ENCODE measurements at places on chromosomes 12 and 14. TPM values are rescaled to one million over a fixed set of nuclear protein-coding genes. Genes with fewer than 3 reads are reported as not detected.

DNA sequence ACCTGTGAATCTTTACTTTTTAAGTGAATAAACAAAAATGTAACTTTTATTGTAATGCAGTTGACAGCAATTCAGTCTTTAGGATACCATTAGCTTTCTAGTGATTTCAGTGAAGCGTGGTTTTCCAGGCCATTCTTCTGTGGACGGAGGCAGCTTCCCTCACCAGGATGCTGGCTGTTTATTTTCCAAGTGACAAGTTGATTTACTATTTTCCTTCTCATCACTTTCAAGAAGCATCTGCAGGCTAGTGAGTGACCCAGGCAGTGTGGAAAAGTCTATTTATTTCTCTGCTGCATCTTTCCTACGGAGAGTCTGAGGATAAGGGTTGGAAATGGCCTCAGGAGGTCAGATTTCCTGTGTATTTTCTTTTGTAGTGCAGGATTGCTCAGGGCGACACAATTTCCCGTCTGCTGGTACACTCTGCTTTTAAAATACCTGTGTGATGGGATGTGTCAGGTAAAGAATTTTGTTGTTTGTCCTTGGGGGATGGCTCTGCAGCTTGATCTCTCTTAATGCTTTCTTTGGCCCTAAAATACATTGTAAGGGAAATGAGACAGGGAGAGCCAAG lies 467.8 kb downstream of the NRXN3 start:
- DNase-seq, result no peak

GRCh38 chr12:46386877-46387629 lies 14.5 kb upstream of the SLC38A2 start:
- no peak for DNase-seq

GRCh38 chr14:45135156-45135555 lies 574 bp upstream of the FANCM start:
- no peak for DNase-seq

DNA sequence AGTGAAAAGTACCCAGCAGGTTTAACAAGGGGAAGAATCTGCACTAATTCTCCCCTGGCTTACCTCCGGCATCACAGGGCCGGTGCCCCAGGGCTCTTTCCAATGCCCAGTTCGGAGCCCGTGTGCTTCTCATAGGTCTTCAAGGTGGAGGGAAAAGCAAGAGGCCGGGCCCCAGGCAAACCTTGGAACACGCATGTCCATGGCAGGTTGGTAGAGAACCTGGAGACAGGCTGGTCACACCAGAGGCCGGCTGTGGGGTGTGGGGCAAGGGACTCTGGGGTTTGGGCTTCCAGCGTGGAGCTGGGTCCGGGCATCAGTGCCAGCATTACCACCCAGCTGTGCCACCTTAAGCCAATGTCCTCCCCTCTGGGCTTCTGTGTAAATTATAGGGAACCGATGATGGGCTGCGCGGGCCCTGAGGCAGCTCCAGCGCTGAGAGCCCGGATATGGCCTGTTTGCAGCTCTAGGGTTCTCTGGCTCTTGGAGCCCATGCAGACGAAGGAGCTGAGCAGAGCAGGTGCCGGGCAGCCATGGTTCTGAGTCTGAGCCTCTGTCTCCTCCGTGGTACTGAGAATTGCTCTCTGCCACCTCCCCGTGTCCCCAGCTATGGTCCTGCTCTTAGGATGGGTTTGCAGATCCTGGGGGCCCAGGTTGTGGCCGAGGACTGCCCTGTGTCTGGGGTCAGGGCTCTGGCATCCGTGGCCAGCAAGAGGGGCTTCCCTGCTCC lies 197.0 kb upstream of the C14orf180 start:
- DNase-seq, result no peak

GRCh38 chr14:35355981-35356841 lies 48.3 kb downstream of the NFKBIA start:
- DNase-seq, result no peak

GRCh38 chr14:100062590-100062989 lies 2.6 kb upstream of the EVL start:
- DNase-seq, result no peak

DNA sequence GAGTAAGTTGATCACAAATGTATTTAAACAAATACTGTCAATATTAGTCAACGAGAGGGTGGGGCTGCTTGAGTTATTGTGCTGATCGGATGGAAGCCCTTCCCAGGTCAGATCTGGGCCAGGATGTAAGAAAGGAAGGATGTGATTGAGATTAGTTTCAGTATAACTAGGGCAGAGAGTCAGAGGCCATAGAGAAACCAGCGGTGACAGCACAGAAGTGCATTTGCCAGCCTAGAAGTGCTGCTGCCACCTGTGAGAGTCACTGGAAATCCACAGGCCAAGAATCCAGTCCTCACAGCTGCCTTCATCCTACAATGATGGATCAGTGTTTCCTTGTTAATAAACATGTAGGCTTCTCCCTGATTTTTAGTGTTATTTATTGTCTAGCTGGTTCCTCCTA lies 9.8 kb upstream of the FERMT2 start:
- DNase-seq, result no peak

DNA sequence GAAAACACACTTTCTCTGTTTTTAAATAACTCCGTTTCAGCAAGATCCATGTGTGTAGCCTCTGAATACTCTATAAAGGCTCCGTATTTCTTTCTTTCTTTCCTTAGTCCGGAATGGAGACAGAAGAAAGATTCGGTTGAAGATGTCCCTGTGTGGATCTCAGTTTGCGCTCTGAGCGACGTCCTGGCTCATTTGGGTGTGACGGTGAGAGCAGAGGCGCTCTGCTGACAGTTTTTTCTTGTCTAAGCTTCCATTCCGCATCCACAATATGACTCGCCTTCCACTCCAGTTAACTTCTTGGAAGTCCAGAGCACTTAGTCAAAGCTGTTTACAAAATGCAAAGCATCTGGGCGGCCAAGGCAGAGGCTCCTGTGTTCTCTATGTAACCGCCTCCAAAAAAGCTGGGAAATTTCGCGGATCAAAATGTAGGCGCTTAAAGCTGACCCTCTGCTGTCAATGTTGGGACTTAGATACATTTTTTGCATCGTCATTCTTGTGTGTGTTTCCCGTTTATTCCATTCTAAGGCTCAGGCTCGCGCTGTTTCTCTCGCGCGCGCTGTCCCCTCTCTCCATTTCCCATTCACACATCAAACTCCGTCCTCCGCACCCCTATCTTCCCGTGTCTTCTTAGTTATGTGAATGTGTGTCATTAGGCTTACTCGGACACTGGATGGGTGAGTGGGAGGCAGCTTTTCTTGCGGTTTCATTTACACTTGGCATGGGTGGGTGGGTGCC lies 880 bp upstream of the FLRT2 start:
- DNase-seq, result no peak

- DNase-seq, result no peak
Observed at GRCh38 chr12:108914121-108914531, 34.2 kb downstream of the DAO start.

GRCh38 chr12:119448611-119449131 lies 114.1 kb downstream of the CCDC60 start:
- no peak for DNase-seq

DNA sequence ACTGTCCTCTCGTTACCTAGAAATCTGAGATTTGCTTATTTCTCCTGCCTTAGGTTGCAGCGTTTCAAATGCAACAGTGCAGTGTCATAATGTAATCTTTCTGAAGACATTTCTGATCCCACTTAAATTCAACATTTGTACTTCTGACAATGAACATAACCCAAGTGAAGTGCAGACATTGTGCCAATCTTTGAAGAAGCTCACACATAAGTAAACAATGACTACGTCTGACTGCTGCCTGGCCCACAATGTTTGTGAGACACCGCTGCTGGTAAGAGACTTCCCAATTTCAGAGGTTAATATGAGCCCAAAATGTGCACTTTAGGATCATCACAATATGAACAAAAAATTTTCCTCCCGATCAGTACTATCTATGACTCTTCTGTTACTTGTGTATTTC lies 84.6 kb upstream of the BCL2L14 start:
- no peak for DNase-seq

DNA sequence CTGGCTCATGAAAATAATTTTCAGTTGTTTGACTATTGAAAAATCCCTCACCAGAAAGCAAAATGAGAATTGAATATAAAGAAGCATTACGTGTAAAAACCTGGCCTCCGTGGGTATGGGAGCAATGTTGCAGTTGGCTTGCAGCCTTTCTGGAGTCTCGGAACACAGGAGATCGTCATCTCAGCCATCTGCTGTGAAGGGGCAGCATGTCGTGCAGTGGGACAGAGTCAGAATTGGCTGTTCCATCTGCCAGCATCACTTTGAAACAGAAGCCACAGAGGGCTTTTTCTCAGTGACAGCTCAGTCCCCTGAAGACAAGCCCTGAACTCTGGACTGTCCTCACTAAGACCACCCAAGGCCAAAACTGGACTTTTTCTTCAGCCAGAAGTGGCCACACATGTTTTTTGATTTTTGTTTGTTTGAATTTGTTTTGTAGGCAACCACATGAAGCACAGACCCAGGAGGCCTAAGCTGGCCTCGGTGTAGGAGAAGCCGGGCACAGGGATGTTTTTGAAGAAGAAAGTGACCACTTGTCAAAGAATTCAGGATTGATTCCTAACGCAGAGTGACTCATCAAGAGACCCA lies 170.8 kb upstream of the DYRK2 start:
- no peak for DNase-seq

DNA sequence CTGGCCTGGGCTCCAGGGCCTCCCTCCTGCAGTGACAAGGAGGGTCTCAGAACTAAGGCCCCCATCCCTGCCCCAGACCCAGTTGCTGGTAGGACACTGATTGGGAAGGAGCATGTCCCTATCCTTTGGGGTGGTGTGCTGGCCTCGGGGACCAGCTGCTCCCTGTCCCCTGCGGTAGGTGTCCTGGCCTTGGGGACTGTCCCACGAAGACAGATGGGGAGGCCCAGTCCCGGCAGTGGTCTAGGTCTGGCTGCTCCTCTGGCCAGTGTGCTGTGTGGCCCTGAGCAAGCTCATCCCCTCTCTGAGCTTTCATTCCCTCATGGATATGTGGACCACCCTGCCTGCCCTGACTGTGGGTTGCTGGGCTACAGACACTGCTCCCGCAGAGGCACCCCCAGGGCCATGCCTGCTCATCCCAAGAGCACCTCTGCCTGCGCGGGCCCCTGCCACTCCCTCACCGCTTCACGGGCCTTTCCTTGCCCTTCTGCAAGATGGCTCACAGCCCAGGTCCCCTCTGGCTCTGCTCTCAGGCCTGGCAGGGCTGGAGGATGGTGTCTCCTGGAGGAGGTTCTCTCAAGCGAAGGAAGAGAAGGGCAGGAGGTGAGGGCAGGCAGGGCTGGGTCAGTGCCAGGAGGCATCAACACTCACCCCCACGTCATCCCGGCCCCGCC lies 12.5 kb downstream of the AHNAK2 start:
- DNase-seq, result no peak

DNA sequence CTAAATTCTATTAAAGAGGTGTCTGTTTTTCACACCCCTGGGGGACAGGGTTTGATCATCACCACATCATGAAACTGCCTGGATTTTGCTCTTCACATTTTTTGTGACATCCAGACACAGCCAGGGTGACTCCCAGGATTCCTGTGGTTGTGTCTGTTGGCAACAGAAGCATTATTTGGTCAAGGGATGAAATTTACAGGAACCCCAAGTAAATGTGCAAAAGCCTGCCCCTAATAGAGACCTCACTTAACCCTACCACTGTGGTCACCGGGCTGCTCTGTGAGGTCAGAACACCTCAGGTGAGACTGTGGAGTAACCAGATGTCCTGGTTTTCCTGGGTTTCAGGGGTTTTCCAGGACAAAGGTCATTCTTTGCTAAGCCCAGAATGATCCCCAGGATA lies 103.8 kb downstream of the DAD1 start:
- DNase-seq, result no peak

DNA sequence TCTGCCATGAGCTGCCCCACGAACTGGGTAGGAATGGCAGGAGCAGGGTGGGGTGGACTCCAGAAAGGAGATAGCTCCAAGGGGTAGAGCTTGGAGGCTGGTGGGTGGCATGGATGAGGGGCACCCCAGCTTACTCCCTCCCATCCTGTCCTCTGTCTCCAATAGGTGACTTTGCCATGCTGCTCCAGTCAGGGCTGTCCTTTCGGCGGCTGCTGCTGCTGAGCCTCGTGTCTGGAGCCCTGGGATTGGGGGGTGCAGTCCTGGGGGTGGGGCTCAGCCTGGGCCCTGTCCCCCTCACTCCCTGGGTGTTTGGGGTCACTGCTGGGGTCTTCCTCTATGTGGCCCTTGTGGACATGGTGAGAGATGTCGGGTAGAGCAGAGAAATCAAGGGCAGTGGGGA lies 7.1 kb downstream of the SLC39A5 start:
- DNase-seq, result no peak

DNA sequence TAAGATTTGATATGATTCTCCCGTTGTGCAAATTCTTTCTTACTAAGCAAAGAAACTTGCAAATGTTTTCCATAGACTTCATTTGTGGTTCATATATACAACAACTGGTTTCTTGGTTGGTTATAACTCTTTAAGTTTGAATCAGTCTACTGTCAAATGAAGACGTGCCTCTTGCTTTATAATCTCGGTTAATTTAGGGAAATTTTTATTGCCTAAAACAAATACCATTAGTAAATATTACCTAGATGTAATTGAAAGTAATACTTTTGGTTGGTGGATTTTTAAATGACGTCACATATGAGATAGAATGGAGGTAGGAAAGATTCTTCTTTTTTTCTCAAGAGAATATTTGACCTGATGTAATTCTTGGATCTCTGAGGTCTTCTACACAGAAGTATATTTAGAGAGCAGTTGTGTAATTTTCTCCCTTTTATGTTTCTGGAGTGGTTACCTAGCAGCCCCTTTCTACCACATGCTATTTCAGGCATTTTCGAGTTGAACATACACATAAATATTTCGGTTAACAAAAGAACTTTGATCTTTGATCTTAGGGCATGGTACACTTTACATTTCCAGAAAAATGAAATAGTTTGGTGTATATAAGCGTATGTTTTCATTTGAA lies 1.7 kb downstream of the ATF7IP start:
- no peak for DNase-seq

- no peak for DNase-seq
Observed at GRCh38 chr12:52535574-52535973, 15.4 kb upstream of the KRT5 start.

- no peak for DNase-seq
Observed at GRCh38 chr14:24609655-24610344, at the start of gene GZMH. GZMH (minus strand) TSS chr14:24609685; CDS start chr14:24609613, 72 bp downstream.

The CD69 gene
- 1.3 TPM for polyA plus RNA-seq

The GOLGA5 gene
- 31.9 TPM for polyA plus RNA-seq

The ZDHHC22 gene
- polyA plus RNA-seq, result not detected

The ADSS1 gene
- 18.8 TPM for polyA plus RNA-seq

The ARL6IP4 gene
- 187 TPM for polyA plus RNA-seq

The DPPA3 gene
- polyA plus RNA-seq, result not detected

The GPD1 gene
- 127 TPM for polyA plus RNA-seq

The ADAM20 gene
- 0.06 TPM for polyA plus RNA-seq

The DIO3 gene
- polyA plus RNA-seq, result 0.51 TPM
